NCI-H226 (cell line): ENCODE measurements at places on chromosomes 16 and 17.
A peak's percentile ranks its signal among the peaks of the same experiment; 100 is the strongest.

- no peak for DNase-seq
These were observed 670 bp downstream of the TNFSF12 start for GRCh38 chr17:7549401-7550055.

- no peak for DNase-seq
These were observed 19.9 kb downstream of the GGA3 start for GRCh38 chr17:75241502-75241901.

DNA sequence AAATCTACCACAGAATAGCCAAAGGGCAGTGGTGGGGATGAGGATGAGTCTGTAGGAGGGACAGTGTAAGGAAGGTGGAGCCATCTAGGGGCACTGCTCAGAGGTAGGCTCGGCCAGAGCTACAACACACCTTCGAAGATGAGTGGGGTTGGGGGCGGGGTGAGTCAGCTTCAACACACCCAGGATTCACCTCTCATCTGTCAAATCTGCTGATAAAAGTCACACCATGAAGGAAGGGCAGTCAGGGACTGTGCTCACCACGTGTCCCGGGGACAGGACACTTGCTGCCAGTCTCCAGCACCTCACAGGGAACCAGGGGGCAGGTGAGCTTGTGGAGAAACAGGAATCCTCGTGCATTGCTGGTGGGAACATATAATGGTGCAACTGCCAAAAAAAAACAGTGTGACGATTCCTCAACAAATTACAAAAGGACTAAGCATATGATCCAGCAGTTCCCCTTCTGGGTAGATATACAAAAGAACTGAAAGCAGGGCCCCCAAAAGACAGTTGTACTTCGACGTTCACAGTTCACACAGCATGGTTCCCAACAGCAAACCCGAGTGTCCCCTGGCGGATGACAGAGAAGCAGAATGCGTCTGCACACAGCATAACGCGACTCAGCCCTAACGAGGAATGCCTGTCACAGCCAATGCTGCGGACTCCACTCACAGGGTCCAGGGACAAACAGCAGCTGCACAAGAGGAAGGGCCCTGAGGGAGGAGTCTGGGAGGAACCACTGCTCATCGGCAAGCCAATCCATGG, 133.1 kb downstream of the ANKRD11 start:
- DNase-seq, result no peak

GRCh38 chr17:45800816-45801215, 16.7 kb downstream of the CRHR1 start:
- DNase-seq, result no peak

GRCh38 chr17:53909802-53910201, 87.1 kb downstream of the KIF2B start:
- no peak for DNase-seq

DNA sequence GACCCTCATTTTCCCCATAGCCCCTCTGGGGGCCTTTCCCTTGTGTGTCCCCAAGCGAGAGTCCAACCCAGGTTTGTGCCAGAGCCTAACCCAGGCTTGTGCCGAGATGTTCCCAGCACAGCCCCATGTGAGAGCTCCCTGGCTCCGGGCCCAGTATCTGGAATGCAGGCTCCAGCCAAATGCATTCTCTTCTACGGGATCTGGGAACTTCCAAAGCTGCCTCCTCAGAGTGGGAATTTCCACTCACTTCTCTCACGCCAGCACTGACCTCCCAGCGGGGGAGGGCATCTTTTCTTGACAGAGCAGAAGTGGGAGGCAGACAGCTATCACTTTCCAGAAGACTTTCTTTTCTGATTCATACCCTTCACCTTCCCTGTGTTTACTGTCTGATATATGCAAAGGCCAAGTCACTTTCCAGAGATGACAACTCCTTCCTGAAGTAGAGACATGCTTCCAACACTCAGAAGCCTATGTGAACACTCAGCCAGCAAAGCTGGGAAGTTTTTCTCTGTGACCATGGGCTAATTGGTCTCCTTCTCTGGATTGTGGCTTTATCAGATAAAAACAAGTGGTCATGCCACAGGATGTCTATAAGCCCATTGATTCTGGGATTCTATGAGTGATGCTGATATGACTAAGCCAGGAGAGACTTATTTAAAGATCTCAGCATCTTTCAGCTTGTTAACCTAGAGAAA, 2.5 kb upstream of the CCL2 start:
- peak; percentile 98 for DNase-seq
